Activated T-cell treated with anti-CD3 and anti-CD28 coated beads, Interleukin-2, amount 50 U/mL, for 48 hours (primary cell): ENCODE measurements at places on chromosomes 7 and 10.
A peak's percentile ranks its signal among the peaks of the same experiment; 100 is the strongest.

GRCh38 chr10:78754269-78755062 lies 314.3 kb upstream of the ZMIZ1 start:
- DNase-seq: no peak

- DNase-seq: no peak
Observed at GRCh38 chr10:124975977-124976514, 34.1 kb downstream of the ZRANB1 start.

GRCh38 chr7:80935991-80936780 lies 17.3 kb upstream of the SEMA3C start:
- no peak for DNase-seq

GRCh38 chr7:26500749-26501352 lies 209.2 kb downstream of the SNX10 start:
- no peak for DNase-seq

GRCh38 chr7:158816271-158816670 lies 13.0 kb downstream of the ESYT2 start:
- no peak for DNase-seq

DNA sequence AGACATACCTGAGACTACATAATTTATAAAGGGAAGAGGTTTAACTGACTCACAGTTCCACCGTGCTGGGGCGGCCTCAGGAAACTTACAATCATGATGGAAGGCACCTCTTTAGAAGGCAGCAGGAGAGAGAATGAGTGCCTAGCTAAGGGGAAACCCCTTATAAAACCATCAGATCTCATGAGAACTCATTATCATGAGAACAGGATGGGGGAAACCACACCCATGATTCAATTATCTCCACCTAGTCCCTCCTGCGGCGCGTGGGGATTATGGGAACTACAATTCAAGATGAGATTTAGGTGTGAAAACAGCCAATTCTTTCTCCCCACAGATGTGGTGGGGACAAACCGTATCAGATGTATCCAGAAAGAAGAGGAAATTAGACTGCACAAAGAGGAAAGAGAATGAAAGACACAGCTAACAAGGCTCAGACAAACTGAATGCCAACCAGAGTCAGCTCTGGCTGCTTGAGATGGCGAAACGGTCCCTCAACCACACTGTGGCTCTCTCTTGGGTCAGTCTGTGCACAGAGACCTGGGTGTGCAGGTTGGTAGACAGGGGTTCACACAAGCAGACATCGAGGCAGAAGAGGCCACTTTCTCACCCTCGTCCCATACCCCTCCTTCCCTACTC lies 375.6 kb downstream of the SFMBT2 start:
- DNase-seq: peak; percentile 68

- DNase-seq: no peak
Observed at GRCh38 chr7:95725205-95725604, 47.1 kb upstream of the DYNC1I1 start.

DNA sequence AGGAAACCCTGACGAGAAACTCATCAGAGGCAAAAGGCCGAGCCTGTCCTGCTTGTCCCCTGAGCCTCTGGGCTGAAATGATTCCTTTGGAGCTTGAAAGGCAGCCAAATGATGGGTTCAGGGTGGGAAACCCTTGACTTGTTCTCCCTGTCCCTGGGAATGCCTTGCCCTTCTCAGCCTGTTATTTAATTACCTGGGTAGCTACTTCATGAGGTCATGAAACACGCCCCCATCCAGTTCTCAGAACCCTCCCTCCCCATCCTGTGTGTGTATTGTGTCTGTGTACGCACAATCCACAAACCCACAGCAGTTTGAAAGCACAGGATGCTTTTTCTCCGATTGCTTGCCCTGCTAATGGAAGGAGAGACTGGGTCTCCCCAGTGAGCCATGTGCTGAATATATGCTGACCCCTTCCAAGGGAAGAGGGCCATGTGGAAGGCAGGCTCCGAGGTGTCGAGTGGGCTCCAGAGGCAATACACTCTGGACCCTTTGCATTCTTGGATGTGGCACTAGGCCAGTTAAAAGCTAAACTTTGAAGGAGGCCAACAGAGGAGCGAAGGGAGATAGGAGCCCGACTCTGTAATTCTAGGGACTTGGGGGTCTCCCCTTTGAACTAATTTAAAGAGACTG lies 10.6 kb downstream of the DUSP5 start:
- no peak for DNase-seq

- no peak for DNase-seq
Observed at GRCh38 chr10:48684792-48685623, at the start of gene WDFY4. Gene WDFY4, plus strand, starts transcription at chr10:48684873. Its CDS starts 24,860 bp downstream, at chr10:48709733.

- no peak for DNase-seq
Observed at GRCh38 chr10:73999703-74000102, 1.8 kb downstream of the VCL start.
